Pons (tissue), 1 donor: ENCODE measurements at places on chromosomes 16 and 17.

DNA sequence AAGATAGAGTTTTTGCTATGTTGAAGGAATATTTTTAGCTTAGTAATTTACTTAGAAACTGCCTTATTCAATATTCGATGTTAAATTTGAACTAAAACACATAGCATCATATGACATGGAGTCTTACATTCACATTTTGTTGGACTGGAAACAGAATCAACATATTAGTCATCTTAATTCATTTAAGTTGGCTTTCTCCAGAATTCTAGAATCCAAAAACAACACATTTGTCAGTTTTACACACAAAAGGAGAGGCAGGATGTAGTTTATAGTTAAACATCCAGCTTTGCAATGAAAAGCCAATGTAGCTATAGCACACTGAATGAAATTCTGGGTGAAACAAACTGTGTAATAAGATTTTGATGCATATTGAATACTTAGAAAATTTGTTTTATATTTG lies 43.3 kb downstream of the WWOX start:
- DNase-seq: no peak

DNA sequence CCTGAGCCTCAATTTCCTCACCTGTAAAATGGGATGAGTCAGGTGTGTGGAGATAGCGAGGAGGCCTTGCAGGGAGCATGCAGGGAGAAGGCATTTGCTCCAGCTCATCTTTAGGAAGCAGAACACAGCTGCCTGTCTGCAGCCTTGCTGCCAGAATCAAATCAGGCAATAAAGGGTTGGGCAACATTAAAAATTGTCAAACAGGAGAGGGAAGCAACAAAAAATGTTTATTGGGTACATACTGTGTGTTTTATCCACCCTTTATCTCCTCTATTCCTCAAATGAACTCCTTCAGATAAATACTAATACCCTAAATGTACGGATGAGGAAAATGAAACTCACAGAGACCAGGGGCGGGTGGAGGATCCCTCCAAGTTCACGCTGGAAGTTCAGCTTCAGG lies 12.2 kb downstream of the KRT16 start:
- DNase-seq: no peak

DNA sequence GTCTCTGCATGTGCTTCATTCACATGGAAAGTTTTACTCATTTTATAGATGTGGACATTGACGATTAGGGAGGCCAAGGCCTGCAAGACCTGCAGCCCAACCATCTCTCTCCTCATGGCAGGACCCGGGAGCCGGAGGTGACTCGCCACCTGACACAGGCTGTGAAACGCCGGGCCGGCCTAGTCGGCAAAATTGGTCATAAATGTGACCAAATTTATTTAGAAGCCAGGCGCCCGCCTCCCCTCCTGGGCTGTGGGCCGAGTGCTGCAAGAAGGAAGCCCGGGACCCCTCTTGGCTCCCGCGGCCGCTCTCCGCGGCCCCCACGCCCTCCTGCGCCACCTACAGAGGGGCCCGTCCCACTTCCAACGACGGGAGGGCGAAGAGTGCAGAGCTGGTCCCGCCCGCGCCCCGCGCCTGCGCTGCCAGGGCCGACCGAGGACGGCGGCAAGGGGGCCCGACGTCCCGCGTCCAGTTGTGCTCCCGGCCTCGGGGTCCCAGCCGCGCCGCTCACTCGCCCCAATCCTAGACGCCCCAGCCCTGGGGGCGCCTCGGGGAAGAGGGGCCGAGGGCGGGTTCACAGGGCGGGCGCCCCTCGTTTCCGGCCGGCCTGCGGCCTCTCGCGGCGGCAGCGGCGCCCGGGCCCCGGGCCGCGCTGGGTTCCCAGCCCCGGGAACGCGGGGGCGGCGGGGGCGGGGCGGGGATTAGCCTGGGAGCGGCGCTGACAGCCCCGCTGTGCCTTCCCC lies 47.5 kb downstream of the WNT3 start:
- no peak for DNase-seq

GRCh38 chr17:39640591-39641031 lies 3.7 kb downstream of the STARD3 start:
- no peak for DNase-seq

GRCh38 chr17:28744104-28744971 lies 527 bp downstream of the TRAF4 start:
- DNase-seq: no peak

GRCh38 chr16:88957887-88958577 lies 19.0 kb downstream of the CBFA2T3 start:
- DNase-seq: peak; percentile 77

DNA sequence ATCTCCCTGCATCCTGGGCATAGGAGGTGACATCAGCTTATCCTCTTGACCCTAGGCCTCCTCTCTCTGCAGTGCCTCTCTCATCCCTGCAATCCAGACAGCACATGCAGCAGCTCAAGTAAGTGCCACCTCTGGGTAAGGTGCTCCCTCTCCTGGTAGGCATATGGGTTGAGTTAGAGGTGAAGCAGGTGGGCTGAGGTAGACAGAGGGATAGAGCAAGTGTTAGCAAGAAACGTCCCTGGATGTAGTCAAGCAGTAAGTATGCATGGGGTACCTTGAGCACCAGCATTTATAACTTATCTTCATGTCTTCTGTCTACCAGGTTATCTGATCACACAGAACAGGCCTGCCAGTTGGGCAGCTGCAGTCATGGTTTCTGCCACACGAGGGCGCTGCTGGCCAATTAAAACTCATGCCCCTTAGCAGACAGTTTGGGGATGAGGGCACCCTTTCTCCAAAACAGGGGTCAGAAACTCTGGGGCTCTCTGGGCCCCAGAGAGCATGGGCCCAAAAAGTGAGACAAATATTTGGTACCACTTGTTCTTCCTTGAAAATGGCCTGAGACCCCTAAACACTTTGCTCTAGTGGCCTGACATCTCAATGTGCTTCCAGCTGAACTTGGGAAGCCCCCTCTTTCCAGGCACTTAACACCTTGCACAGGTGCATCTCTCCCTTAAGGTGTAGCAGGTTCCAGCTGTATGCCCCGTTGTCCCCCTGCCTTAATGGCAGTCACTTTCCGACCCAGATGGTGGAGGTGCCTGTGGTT lies 59.8 kb downstream of the NEUROD2 start:
- peak; percentile 32 for DNase-seq
